ENCODE measurements at places on chromosomes 6 and 20.

GRCh38 chr6:100618351-100618671 is 153.6 kb upstream of the SIM1 start:
- no peak for DNase-seq

DNA sequence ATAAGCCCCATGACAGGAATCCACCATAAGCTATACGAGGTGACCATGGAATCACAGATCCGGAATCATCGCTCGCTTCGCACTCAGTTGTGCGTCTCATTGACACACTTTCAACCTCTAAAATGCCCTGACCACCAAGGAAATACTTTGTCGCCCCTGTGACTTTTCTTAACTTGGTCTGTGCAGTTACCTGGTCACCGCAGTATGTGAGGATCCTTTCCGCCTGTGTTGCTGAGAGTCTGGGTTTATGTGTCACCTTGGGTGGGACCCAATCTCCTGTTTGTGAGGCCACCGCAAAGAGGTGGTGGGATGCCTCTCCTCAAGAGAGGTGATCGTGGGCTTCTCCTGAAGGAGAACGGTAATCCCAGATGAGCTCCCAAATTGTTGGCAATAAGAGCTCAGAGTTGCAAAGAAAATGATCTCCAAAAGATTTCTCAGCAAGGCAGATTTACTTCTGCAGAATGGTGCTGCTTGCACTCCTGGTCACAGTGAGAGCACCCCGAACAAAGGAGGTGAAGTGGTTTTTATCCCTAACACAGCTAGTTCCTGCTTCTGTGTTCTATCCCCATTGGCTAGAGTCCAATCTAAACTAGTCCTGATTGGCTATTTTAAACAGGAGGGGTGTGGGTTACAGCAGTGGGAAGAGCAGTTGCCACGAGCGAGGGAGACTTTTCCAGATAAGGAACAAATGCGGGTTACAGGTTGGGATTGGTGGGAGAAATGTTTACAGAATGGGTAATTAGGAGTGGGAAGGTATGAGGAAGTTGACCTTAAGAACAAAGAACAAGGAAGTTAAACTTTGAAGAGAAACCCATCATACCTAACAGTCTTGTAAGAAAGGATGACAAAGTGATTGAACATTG is 9.1 kb upstream of the ZNFX1 start:
- DNase-seq = no peak

DNA sequence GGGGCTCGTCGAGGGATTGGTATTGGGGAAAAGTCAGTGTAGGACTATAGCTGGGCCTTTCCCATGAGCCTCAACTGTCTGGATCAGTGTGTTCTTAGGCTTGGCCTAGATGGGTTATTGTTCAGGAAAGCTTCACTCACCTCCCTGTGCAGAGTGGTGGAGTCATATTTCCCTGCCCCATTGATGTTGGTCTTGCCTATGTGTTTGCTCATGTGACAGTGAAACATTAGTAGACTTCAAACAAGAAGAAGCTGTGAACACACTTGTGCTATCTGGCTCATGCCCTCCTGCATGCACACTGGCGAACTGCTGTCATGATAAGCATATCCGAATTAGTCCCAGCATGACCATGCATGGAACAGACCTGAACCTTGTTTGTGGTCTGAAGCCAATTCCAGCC is 171.1 kb downstream of the DHX35 start:
- no peak for DNase-seq

DNA sequence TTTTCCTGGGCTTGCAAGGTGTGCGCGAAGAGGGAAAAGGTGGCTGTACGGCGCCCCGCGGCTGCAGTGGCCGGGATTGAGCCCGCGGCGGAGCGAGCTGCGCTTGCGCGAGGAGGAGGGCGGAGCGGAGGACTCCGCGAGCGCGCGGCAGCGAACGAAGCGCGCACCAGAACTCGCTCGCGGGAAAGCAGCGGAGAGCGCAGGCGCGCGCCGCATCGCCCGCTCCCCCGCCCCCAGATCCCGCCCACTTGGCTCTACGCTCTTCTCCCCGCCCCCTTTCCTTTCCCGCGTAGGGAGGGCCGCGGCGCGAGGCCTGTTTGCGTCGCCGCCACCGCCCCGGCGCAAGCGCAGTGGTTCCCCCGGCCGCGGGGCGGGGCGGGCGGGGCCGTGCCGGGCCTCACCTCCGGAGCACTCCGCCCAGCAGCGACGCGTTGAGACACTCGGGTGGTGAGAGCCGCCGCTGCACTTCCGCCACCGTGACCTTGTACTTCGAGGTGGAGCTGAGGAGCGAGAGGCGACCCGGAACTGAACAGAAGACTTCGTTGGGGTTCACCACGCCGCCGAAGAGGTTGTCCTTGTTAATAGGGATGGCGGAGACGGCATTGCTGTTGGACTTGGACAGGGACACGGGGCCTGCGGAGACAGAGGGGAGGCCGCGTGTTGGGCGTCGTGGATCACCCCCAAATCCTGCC is 10.6 kb downstream of the TFAP2A start:
- DNase-seq = peak; percentile 53

- no peak for DNase-seq
Observed at GRCh38 chr20:41618807-41619311, 682 bp upstream of the CHD6 start.

GRCh38 chr20:20412750-20413149 is 44.8 kb downstream of the INSM1 start:
- no peak for DNase-seq

Measured in D721Med (cell line).